ENCODE measurements at places on chromosomes 11 and 22.

DNA sequence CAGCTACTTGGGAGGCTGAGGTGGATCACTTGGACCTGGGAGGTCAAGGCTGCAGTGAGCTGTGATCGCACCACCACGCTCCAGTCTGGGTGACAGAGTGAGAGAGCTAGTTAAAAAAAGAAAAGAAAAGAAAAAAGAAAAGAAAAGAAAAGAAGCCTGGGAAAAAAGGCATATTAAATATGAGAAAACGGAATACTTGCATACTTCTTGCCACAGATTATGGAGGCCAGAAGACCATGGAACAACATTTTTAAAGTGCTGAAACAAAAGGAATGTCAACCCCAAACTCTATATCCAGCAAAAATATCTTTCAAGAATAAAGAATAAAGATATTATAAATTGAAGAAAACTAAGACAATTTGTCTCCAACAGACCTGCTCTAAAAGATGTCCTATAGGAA lies 191.9 kb downstream of the EFCAB6 start:
- no peak for DNase-seq

- no peak for DNase-seq
These were observed 60.6 kb upstream of the RASD2 start for GRCh38 chr22:35479985-35480550.

GRCh38 chr22:42704896-42705295 lies 15.8 kb downstream of the A4GALT start:
- no peak for DNase-seq

GRCh38 chr11:113638376-113638775 lies 67.7 kb downstream of the TMPRSS5 start:
- DNase-seq, result no peak

DNA sequence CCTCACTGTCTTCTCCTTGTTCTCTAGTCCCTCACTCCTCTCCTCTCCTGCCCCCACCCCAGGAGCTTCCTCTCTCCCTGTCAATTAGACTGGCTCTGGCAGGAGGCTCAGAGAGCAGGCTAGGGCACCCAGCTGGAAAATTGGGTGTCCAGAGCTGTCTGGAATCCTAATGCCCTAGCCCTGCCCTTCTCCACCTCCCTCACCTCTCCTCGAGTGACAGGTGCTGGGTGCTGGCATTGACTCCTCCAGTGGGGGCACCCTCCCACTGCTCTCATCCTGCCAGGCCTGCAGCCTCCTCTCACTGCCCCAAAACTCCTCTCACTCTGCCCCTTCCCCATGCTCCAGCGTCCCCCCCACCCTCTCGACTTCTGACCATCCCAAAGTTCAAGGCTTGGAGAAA lies 68.9 kb downstream of the CYTH4 start:
- no peak for DNase-seq

GRCh38 chr11:120722524-120722923 lies 211.0 kb downstream of the GRIK4 start:
- DNase-seq, result no peak

DNA sequence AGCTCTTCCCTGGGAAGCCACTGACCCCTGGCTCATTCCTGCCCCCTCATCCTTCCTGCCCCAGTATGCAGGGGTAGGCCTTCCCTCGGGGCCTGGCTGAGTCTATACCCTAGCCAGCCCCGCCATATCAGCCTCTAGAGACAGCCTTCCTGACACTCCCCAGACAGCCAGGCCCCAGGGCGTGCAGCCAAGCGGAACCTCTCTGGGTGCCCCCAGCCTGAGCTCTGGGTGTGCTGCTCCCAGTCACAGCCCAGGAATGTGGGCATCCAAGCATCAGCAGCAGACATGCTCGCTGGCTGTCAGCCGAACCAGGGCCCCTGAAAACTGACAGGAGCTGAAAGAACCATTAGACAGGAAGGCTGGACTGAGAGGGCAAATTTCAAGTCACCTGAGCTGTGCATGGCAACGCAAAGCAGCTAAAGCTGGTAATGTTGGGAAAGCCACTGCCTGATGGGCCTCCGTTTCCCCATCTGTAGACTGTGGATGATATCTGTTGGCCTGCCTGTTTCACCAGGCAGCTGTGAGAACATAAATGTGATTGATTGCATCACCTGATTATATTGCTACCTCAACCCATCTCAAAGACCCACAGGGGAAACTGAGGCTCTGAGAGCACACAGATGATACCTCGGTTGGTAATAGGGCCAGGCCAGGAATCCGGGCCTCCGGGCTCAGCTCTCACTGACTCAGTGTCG lies 93.2 kb downstream of the LRRC32 start:
- no peak for DNase-seq

DNA sequence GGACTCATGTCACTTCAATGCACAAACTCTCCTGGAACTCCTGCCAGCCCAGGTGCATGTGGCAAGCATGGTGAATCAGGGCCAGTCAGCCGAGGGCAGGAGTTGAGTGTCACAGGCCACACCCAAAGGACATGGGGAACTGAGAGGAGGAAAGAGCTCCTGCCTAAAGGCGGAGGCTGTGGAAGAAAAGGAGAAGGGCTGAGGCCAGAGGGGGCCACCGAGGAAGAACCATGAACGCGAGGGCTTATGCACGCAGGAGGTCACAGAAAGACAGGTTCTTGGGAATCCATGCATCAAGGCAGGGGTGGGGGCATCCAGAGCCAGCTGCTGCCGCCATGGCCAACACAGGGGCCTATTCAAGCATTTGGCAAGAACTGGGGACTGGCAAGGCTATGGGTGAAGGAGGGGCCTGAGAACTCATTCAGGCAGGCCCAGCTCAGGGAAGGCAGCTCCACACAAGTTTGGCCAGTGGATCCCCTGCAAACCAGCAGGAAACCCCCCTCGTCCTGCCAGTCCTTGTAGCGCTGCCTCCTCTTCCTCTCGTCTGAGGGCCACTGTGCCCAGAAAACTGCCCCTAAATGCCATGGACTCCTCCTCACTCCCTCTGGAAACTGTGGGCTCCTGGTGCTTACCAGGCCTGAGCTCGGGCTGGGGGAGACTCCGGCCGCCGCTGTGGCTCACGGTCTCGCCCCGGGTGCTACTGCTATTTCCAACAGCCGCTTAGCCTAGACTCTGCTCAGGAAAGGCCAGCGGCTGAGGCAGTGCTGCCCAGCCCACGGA lies 15.4 kb downstream of the PPM1F start:
- DNase-seq, result peak; percentile 65

GRCh38 chr22:27213766-27214581 lies 556.6 kb downstream of the MIAT start:
- no peak for DNase-seq

DNA sequence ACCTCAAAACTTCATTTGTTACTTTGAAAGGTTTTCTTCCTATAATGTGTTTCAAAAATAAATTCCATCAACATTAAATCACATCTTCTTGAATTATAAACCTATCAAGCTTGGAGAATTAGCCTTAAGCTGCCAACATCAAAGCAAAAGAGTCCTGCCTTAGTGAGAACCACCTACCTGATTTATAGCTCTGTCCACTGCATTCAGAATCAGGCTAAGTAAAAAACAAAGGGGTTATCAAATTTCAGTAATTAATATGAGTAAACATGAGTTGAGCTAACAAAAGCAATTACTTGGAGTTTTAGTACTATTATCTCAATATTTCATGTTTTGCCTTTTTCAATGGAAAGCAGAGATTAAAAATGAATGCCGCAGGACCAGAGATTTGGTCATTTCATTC lies 73.9 kb downstream of the CADM1 start:
- no peak for DNase-seq

DNA sequence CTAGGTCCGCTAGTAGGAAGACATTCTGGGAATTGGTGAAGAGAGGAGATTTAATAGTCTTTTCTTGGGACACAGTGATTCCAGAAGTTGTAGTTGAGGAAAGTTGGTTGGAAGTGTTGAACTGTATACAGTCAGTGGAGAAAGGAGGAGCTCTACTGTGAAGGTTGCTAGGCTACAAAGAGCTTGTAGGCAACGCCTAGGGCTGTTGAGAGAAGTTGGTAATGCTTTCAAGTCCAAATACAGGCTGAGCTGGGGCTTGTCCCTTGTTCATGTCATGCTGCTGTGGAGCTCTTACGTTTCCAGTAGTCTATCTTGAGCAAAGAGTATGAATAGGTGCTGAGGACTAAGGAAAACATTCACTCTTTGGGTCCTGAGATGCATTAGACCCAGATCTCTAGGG lies 1.1 kb downstream of the TBCEL start:
- DNase-seq, result no peak

All from putamen (tissue), 1 donor.